Muscle of back (tissue), 13 donors: ENCODE measurements at places on chromosomes 6 and 20. TPM values are rescaled to one million over a fixed set of nuclear protein-coding genes. Genes with fewer than 3 reads are reported as not detected.

DDX43 gene
- polyA plus RNA-seq, result 0.67 TPM

CAGE1 gene
- not detected for polyA plus RNA-seq

HTR1E gene
- not detected for polyA plus RNA-seq

SLA2 gene
- 0.30 TPM for polyA plus RNA-seq

SIRPD gene
- polyA plus RNA-seq, result not detected

EIF2S2 gene
- 46.2 TPM for polyA plus RNA-seq

PRICKLE4 gene
- 3.1 TPM for polyA plus RNA-seq

PROKR2 gene
- polyA plus RNA-seq, result not detected

CYB5R4 gene
- polyA plus RNA-seq, result 11.1 TPM

TP53INP2 gene
- 10.5 TPM for polyA plus RNA-seq

- DNase-seq, result no peak
Observed at GRCh38 chr6:108736832-108737231, 111.4 kb upstream of the ARMC2 start.

GRCh38 chr6:149872233-149872632 lies 8.1 kb upstream of the LRP11 start:
- no peak for DNase-seq

GRCh38 chr6:4352322-4352669 lies 216.9 kb upstream of the ECI2 start:
- DNase-seq, result no peak

DNA sequence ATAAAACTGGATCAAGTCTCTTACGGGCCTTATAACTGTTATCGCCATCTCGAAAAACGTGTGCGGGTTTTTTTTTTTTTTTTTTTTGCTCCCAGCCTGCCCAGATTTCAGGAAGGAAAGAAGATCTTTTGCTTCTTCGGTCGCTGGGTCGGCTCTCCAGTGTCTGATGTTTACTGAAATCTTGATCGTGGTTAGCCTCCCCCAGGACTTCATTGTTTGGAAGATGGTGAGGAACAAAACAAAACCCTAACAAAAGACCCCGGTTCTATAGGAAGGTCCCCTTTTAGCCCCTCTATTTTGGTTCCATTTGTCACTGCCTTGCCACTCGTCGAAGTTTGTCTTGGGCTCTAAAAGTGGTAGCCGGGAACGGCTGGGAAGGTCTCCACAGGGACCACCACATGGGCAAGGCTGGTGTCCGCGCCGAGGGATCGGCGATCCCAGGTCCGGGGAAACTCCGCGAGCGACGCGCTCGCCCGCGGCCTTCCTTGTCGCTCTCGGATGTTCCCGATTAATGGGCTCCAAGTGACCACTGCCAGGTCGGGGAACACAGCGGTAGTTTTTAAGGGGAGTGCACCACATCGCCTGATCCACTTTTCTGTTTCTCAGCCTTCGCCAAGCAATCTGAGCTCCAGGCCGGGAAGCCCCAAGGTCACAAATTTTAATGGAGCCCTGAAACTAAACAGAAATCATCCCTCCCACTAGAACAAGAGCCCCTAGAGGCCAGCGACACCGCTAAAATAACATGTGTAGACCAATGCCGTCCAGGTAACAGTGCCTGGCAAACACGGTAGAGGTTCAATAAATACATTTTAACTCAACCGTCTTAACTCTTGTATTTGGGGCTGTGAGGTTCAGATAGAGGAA lies 27.0 kb downstream of the TRIM27 start:
- DNase-seq, result peak; percentile 71

- DNase-seq, result no peak
Observed at GRCh38 chr6:29702519-29703103, 20.6 kb upstream of the HLA-F start.

GRCh38 chr6:36685926-36686667 lies 7.6 kb downstream of the CDKN1A start:
- DNase-seq, result no peak

DNA sequence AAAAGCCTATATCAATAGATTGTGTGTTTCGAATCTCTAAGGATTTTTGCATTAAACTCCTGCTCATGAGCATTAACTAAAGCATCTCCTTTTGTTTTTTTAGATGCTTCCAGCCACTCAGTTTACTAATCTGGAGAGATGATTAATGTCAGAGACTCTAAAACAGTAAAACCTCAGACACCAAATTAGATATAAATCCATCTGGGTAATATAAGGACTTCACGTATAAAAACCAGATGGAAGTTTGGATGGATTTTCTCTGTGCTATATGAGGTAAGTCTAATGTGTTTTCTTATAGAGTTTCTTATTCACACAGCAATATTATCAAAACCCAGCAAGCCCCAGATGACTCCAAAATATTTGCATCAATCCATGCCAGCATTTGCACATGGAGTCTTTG lies 137.2 kb downstream of the SYNE1 start:
- DNase-seq, result no peak

GRCh38 chr6:116102873-116103272 lies 2.2 kb downstream of the NT5DC1 start:
- no peak for DNase-seq

DNA sequence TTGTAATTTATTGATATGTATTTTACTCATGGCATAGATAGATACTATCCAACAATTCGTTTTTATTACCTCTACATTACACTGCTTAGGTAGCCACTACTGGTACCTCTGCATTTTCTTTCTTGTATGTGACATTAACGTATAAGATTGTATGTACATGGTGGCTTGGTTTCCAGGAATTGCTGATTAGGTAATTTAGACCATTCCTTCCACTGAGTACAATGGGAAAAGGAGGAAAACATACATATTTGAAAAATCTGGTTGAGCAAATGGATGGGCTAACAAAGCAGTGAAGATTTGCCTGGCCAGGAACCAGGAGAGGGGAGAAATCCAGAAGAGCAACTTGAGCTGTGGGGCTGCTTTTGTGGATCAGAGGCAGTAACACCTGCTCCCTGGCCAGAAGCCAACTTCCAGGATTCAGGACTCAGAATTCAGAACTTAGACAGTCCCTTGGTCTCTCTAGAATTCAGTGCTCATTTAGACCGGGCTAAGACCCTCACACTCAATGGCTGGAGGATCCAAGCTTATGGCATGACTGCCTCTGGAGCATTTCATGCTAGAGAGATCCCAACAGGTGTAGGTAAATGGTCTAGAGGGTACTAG lies 17.9 kb upstream of the MICB start:
- DNase-seq, result no peak

GRCh38 chr6:154257067-154257466 lies 99.5 kb downstream of the IPCEF1 start:
- peak; percentile 36 for DNase-seq

DNA sequence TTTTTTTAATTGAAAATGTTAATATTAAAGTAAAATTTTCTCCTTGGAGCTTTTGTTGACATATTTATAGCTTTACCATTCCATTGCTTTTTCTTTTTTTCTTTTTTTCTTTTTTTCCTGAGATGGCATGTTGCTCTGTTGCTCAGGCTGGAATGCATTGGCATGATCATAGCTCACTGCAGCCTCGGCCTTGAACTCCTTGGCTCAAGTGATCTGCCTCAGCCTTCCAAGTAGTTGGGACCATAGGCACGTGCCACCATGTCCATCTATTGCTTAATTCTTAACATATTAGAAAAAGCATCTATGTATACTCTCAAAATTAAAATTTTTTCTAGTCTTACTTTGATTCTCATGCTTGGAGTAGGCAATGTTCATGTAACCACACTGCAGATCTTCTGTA lies 43.0 kb downstream of the RALGAPB start:
- DNase-seq, result no peak

DNA sequence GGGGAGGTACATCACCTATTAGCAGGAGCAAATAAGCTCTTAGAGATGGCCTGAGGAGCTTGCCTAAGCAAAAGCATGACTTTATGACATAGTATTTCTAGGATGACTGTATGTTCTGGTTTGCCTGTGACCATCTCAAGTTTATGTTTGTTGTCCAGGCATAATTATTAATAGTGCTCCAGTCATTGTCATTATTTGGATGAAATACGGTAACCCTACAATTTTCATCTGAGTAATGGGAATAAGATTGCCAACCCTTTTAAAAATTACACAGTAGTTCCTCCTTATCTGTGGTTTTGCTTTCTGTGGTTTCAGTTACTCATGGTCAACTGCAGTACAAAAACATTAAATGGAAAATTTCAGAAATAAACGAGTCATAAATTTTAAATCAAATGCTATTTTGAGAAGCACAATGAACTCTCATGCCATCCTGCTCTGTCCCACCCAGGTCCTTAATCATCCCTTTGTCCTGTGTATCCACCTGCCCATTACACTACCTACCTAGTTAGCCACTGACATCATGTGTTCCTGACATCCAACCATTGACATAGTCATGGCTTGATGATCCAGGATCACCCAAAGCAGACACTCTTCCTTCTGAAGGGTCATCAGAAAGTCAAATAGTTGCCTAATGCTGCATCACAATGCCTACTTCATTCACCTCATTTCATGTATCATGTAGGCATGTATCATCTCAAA lies 27.0 kb upstream of the TFB1M start:
- DNase-seq, result no peak

- DNase-seq, result no peak
Observed at GRCh38 chr6:56073315-56073714, 174.1 kb downstream of the COL21A1 start.

GRCh38 chr6:118768904-118769325 lies 117.5 kb upstream of the CEP85L start:
- DNase-seq, result no peak

DNA sequence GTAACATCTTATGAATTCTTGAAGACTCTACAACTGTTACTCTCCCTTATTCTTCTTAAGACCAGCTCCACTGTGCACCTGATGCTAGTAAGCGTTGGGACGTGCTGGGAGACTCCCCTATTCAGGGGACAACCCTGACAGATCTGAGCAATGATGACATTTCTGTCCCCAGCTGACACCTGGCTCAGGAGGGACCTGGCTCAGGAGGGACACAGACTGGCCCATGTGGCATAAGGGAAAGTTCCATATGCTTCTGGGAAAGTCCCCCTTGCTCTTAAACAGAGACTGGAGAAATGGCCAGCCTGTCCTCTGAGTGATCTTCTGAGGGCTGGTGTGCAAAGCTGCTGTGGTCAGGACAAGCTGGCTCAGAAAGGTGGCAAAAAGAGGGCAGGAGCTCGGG lies 10.0 kb upstream of the CD93 start:
- no peak for DNase-seq

DNA sequence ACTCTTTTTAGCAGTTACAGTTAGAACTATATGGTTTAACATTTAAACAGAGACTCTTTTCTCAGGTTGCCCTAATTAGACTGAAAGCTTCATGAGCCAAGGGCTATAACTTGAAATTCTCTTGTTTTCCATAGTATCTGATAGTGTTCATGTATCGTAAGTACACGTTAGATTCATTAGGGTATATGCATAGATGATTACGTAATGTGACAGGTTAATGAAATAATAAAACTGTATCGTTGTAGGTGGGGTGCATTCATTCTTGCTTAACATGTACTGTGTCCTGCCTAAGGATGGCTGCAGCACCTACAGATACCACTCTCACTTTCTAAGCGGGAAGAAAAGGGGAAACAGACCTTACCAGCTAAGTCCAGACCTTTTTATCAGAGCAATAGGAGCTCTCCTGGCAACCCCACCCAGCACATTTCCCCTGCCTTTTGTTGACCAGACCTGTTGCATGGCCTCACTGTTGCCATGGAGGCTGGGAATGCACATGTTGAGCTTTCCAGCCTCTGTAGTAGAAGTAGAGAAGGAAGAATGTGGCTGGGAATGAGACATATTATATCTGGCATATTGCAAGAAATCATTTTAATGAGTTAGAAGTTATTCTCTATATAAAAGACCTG lies 83.0 kb downstream of the MAP3K4 start:
- no peak for DNase-seq

DNA sequence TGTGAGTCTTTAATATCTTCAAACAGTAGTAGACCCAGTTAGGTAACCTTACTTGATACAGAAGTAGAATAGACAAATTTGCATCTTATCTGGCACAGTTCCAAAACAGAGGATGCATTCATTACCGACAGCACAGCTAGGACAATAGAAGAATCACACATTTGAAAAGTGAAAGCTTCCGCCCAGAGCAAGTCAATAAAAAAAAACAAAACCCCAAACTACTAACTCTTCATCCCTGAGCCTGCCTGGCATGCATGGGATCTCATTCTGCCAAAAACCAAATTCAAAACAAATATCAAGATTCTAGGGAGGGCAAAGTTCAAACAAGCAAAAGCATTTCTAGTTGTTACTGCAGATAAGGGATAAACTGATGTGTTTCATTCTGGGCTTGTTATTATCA lies 235.4 kb downstream of the BTBD9 start:
- DNase-seq, result no peak

GRCh38 chr6:109050012-109050411 lies 44.6 kb downstream of the SESN1 start:
- DNase-seq, result no peak

DNA sequence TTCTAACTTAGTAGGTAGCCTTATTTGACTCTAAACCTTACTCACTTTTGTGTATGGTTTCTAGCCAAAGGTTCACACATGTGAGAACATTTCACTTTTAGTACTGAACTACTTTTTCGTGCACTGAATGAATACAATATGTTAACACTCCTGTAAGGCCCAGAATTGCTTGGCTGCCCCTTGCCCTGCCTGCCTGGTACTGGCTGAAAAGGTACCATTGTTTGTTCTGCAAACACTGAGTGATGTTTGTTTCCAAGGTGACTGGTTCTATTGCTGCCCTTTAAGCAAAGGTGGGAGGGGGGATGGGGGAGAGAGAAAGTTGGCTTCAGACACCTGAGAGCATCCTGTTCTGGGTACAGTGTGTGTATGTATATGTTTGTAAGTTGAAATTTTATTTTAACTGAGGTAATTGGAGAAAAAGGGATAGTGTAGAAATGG lies 31.2 kb downstream of the RREB1 start:
- DNase-seq, result no peak

GRCh38 chr20:62424249-62425107 lies 2.9 kb downstream of the RBBP8NL start:
- DNase-seq, result no peak

DNA sequence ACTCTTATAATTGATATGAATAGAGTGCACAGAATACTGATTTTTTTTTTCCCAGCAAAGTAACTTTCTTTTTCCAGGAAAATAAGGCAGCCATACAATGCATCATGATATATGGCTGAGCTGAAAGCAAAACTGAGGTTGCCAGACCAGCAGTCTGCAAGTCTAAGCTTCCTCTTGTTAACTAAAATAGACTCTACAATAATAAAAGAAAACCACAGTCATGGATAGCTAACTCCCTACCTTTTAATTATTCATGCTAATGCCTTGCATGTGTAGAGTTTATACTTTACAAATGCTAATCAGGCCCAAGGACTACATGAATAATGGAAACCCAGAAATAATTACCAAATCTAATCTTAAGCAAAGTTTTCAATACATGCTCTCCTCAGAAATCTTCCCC lies 47.4 kb downstream of the MAP7 start:
- no peak for DNase-seq

DNA sequence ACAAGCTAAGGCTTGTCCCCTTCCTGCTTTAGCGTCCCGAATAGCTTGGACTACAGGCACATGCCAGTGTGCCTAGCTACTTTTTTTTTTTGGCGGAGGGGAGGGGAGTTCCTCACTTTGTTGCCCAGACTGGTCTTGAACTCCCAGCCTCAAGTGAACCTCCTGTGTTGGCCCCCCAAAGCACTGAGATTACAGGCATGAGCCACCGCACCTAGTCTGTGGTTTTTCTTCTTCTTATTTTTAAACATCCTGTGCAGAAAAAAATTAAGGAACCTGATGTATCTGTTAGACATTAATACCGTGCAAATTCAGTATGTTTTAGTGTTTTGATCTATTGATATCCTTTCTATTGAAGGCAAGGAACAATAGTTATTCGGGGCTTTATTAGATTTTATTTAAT lies 25.7 kb downstream of the HIVEP1 start:
- no peak for DNase-seq

GRCh38 chr6:121449331-121449730 lies 13.9 kb downstream of the GJA1 start:
- no peak for DNase-seq
